IPS-NIHi11 (cell line): ENCODE measurements at places on chromosomes 6 and 20.

- no peak for DNase-seq
Observed at GRCh38 chr6:12277386-12277785, 12.8 kb upstream of the EDN1 start.

DNA sequence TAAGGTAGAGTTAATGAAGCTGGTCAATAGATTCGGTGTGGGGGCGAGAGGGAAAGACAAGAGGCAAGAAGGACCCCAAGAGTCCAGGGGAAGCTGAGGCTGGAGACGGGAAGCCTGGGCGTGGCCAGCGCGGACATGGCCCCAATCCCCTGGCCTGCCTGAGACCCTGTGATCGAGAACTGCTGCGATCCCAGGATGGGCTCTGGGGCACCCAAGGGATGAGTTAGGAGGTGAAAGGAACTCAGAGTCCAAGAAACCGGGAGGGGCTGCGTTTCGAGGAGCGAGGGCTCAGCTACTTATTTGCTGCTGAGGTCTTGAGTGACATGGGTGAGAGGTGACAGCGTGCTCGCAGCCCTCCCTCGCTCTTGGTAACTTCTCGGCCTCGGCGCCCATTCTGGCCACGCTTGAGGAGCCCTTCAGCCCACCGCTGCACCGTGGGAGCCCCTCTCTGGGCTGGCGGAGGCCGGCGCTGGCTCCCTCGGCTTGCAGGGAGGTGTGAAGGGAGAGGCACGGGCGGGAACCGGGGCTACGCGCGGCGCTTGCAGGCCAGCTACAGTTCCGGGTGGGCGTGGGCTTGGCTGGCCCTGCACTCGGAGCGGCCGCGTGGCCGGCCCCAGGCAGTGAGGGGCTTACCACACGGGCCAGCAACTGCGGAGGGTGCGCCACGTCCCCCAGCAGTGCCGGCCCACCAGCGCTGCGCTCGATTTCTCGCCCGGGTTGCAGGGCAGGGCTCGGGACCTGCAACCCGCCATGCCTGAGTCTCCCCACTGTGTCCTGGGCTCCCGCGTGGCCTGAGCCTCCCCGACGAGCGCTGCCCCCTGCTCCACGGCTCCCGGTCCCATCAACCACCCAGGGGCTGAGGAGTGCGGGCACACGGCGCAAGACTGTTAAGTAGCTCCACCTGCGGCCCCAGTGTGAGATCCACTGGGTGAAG, 58.2 kb downstream of the IRF4 start:
- no peak for DNase-seq

DNA sequence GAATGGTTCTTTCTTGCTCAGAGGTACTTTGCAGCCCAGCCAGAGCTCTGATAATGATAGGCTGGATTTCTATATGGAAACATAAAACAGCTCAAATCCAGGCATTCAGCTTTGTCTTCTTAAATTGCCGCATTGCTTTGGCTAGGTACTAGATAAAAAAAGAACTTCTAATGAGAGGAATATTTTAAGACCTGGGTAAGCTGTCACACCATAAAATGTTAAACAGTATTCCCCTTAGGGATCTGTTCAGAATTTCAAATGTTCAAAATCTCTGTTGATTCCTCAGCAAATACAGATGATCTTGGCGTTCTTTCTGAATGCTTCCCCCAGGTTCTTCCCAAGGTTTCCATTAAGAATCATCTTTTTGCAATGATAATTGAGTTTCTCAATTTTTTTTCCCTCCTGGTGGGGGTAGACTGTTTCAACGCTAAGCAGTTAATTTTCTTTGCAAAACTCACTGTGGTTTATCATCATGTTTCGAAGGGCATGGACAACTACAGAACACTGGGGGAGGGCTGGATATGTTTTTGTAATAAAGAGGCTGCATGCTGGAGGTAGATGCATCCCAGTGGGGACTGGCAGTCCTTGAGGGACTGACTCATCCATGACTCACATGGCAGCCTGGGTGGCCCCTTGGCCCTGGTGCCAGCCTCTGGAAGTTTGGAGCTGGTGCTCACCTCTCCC, 31.0 kb downstream of the TIAM2 start:
- no peak for DNase-seq

- no peak for DNase-seq
Observed at GRCh38 chr6:2558098-2558680, 192.5 kb downstream of the MYLK4 start.

DNA sequence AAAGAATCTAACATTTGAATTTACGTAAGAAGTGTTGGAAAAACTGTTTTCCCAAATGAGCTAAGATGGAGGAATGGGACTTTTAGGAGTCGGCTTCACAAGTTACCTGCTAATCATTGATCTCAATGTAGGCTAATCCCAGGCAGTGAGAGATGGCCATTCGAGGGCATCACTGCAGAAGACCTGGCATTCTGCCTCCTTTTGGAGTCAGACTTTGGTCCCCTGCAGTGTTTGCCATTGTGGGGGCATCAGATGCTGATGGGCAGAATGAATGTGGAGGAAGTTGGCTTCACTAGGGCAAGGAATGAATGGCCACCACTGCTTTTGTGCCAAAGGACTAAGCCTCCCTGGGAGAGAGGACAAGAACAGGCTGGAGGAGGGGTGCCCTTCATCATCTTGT, 55.7 kb upstream of the NKX2-2 start:
- DNase-seq, result no peak

DNA sequence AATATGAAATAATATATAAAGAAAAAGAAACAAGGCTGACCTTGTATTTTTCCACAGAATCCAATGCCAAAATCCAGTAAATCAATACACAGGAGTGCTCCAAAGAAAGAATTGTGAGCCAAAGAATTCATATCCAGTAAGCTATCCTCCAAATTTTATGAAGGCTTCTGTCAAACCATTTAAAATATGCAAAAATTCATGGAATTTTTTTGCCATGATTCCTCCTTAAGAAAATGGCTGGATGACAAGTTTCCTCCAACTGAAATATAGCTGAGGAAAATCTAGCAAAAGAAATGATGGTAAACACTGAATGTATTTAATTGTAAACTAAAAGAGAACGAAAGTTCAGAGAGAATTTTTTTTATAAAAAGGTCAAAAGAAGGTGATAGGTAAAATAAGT, 290.3 kb downstream of the UBE3D start:
- no peak for DNase-seq

- DNase-seq, result no peak
Observed at GRCh38 chr6:12265791-12266190, 24.4 kb upstream of the EDN1 start.

DNA sequence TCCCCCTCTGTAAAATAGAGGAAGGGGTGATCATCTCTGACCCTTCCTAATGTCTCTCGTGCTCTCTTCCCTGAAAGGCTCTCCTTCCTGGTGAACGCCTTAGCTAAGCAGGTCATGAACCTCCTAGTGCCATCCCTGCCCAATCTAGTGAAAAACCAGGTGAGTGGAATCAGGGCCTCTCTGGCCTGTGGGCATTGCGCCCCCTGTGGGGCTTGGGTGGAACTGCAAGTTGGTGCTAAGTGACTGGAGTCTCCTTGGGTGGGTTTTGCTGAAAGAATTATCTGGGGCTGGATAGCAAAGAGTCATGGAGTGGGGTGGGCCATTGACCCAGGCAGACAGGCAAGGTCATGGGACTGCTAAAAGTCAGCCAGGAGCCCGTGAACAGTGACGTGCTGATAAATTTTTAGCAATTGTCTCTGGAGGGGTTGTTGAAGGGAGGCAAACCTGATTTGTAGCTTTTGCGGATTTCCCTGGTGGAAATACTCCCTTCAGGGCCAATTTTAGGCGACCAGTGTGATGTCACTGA, 8.9 kb downstream of the BPIFB1 start:
- DNase-seq, result peak; percentile 86

DNA sequence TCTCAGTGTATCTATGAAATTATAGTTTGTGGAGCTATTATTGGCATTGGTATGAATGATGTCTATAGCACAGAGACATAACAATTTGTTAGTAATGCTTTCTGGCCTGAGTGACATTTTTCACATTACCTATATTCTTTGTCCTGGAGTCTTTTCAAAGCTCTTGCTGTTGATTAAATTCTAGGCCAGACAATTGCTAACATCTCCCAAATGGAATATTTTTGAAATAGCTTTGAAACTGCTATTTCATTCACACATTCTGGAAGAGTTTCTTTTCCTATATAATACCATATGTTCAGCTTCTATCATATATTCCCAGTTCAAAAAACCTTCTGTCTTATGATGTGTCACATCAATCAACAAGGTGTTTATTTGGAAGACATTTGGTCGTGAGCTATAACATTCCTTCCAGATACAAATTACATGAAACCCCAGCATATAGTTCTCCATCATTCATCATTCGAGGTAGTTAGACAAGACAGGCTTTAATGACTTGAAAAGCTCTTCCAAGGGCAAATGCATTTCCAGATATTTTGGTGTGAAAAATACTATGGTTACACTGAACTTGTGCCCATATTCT, 452.8 kb downstream of the KHDRBS2 start:
- no peak for DNase-seq

DNA sequence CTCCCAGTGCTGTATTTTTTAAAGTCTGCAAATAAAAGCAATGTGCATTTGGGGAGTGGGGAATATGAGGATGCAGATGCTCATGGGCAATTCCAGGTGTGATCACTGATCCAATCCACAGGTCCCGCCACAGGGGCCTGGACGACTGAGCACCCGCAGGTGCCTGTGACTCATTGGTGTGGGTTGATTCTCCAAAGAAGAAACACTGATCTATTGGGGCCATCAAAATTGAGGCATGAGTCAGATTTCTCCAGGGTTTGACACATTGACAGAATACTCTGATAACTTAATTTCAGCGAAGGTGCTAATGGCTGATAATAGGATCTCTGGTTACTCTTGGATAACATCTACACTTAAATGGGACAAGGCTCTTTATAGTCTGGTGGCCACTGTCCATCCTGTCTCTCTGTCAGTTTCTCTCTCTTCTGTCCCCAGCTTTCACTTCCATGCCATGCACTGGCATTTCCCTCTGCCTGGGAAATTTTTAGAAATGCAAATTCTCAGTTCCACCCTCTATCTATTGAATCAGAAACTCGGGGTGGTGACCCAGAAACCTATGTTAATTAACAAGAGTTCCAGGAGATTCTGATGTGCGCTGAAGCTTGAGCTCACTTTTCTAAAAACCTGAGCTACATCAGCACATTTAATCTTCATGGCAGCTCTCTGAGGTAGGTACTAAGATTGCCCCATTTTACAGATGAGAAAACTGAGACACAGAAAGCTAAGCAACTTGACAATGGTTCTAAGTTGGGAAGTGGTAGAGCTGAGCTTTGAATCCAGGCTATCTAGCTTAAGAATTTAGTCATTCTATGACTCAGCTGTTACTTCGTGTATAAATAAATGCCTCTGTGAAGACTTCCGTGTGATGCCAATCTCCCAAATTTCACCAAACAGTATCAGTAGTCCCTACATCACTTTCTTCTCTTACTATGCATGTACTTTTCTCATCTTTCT, 10.2 kb upstream of the RCAN2 start:
- no peak for DNase-seq

- DNase-seq, result no peak
Observed at GRCh38 chr6:142893088-142893487, 51.9 kb downstream of the HIVEP2 start.

DNA sequence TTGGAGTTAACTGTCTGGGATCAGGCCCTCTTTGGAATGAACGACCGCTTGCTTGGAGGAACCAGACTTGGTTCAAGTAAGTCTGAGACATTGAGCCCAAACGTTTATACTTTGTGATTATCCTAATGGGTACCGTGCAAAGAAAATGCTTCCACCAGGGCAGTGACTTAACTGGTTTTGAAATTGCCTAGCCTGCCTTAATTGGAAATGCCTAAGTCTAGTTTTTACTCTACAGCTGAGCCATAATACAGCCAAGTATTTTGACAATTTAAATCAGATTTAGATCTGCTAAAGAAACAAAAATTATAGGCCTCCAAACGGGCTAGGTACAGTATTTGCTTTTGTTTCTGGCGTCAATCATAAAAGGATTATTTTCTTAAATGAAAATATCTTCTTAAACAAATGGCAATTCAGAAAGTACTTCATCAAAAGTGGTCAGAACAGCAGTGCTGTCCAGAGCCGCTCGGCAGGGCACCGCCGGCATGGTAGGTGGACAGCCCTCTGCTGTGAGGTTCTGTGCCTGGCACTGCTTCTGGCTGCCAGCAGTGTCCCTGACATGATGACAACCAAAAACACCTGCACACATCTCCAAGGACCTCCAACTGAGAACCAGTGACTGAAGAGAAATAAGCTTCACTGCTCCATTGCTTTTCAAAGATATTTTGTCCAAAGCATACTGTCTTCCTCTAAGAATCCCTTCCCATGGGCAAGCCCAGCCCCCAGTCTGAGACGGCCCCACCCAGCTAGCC, 55.6 kb downstream of the EZR start:
- no peak for DNase-seq

GRCh38 chr6:42199106-42199981, 4.6 kb upstream of the GUCA1B start:
- DNase-seq, result no peak

DNA sequence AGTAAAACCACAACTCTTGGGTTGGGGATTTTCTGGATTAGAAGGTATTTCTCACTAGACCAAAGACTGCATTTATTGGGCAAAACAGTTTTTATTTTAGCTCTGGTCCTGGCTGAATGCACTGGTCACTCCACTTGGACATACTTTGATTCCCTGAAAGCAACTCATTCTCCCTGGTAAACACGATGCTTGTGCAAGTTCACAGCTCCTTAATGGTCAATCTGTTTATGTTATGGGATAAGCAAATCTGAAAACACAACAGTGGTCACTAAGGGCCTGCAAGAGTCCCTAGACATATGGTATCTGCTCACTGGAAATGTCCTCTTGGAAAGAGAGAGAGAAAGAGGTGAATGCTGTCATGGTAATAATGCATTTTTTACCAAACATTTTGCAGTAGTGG, 559.8 kb downstream of the CDH26 start:
- no peak for DNase-seq

DNA sequence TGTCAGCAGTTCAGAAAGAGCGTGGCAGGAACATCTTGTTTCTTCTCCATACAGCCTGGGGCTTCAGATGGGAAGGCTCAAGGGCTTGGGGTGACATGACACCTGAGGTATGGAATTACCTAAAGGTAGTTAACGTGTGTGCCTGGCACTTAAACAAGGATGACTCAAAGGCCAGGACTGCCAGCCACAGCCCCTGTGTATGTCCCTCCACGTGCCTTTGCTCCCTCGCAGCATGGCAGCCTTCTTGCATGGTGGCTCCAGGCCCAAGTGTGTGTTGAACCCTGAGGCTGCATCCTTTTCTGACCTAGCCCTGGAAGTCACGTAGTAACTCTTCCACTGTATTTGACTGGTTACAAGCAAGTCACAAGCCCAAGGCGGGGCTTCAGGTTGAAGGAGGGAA, 33.6 kb upstream of the MYL9 start:
- DNase-seq, result no peak

DNA sequence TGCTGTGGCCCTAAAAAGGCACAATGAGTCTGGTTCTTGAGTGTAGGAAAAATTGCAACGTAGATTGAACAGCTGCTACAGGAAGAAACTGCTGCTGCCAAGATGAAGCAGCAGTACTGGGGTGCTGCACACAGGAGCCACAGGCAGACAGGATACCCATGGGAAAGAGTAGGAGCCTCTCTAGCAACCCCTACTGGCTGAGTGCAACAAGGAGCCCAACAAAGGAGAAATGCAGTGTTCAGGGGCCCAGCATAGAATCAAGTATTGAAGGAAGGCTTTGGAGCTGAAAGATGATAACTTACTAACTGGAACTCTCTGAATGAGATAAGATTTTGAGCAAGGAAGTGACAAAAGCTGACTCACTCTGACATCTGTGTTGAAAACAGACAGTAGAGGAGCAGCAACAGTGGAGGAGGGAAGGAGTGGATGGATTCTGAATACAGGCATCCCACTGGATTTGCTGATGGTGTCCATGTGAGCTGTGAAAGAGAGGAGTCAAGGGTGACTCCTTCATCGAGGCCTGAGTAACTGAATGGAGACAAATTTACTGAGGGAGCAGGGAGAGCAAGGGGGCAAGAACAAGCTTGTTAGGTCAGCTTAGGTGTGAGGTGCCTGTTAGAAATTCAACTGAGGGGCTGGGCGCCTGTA, 534.7 kb upstream of the JARID2 start:
- peak; percentile 55 for DNase-seq
